Stimulated activated CD4-positive, alpha-beta T cell treated with anti-CD3 and anti-CD28 coated beads, Interleukin-4, amount 100 ng/mL, for 24 hours (primary cell): ENCODE measurements at places on chromosomes 5 and 9.

GRCh38 chr9:21078702-21079101, 960 bp upstream of the IFNB1 start:
- DNase-seq: no peak

- DNase-seq: no peak
Observed at GRCh38 chr5:2574155-2574554, 177.3 kb downstream of the IRX2 start.

- DNase-seq: no peak
Observed at GRCh38 chr5:179118756-179119414, 58.7 kb downstream of the ZNF354C start.

GRCh38 chr5:142307146-142307890, 17.5 kb downstream of the SPRY4 start:
- DNase-seq: no peak

DNA sequence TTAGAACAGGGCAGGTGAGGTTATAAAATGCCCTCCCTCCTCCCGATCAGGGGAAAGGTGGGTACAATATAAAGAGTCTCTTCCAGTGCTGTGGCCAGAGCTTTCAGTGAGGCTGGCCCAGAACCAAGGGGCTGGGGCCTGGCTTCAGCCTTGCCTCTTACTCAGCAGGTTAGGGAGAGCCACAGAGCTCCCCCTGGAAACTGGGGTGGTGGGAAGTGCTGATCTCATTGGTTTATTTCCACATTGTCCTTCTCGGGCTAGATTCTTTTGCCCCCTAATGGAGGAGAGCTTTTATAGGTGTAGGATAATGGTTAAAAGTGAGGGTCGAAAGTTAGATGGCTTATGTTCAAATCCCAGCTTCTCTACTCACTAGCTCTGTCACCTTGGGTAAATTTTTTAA, 186.7 kb upstream of the TBC1D2 start:
- no peak for DNase-seq

DNA sequence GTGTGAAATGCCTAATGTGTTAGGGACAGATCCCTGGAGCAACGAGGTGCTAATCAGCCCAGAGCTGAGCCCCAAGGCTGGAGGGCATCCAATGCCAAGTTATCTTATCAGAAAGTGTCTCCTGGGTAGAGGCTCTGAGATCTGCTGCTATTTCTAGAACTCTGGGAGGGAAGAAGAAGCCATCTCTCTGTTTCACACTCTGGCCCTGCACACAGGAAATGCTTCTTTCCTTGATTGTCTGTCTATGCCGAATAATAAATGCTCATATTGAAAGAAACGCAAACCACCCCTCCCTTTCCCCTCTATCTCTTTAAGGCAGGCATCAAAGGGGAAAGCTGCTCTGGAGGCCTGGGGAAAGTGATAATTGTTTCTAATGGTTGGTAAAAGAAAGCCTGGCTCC, 166.7 kb downstream of the PAPPA start:
- no peak for DNase-seq

- no peak for DNase-seq
Observed at GRCh38 chr9:108756746-108757490, 98.9 kb downstream of the ACTL7B start.
